ENCODE measurements at places on chromosomes 12 and 14.

DNA sequence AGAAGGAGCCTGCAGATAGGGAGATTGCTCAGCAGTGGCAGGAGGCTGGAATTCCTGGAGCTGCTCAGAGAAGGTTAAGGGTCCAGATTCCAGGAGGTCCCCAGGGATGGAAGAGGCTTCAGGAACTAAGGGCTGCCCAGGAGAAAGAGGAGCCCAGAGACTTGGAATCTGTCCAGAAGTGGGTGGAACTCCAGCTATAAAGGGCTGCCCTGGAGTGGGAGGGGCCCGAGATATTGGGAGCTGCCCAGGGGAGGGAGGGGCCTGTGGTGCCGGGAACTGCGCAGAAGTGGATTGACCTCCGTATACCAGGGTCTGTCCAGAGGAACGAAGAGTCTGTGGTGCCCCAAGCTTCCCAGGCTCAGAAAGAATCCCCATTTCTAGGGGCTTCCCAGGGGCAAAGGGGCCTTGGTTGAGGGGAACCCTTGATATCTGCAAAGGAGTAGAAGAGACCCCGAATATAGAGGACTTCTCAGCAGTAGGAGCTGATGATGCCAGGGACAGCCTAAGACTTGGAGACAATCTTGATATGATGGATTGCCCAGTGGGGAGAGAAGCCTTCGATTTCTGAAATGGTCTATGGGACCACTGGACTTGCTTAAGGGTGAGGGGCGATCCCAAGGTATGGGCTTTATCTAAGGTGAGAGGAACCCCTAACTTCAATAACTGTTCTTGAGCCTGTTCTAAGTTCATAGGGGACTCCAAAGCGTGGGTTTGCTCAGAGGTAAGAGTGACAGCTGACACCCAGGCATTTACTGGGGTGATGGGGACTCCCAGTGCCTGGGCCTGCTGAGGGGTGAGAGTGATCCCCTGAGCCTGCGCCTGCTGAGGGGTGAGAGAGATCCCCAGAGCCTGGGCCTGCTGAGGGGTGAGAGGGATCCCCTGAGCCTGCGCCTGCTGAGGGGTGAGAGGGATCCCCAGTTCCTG lies 45.0 kb downstream of the FAM186A start:
- peak; percentile 20 for DNase-seq

DNA sequence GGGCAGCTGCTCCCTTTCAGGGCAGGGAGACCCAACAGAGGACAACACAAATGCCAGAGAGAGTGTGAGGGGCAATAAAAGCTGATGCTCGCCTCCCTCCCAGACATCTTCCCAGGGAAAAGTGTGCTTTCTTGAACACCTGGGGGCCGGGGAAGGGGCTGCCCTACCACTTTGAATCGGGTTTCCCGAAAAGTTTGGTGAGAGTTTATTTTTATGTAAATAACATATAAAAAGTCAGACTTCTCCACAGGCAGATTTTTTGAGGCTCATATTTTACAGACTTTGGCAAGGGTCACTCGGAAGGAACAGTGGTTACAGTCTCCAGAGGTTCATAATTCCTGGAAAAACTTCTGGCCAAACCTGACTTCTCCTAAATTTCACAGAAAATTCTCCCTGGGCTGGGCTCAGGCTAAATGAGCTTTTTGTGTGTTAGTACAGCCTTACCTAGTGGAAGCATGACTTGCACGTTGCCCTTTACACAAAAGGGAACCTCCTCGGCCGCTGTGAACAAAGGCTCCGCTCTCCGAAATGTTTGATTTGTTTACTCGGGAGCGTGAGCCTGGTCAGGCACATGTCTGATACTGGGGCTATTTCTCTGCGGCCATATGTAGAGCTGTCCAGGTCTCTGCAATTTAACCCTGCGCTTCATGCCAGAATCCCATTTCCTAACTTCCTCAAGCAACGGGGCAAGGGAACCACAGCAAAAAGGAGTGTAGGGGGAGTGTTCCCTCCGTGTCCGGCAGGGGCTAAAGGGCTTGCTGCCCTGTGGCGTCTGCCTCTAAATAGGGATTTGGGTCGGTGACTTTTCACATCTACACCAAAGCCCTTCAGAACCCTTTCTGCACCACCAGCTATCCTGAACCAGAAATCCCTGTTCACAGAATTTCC lies 3.4 kb downstream of the RTL1 start:
- peak; percentile 36 for DNase-seq

DNA sequence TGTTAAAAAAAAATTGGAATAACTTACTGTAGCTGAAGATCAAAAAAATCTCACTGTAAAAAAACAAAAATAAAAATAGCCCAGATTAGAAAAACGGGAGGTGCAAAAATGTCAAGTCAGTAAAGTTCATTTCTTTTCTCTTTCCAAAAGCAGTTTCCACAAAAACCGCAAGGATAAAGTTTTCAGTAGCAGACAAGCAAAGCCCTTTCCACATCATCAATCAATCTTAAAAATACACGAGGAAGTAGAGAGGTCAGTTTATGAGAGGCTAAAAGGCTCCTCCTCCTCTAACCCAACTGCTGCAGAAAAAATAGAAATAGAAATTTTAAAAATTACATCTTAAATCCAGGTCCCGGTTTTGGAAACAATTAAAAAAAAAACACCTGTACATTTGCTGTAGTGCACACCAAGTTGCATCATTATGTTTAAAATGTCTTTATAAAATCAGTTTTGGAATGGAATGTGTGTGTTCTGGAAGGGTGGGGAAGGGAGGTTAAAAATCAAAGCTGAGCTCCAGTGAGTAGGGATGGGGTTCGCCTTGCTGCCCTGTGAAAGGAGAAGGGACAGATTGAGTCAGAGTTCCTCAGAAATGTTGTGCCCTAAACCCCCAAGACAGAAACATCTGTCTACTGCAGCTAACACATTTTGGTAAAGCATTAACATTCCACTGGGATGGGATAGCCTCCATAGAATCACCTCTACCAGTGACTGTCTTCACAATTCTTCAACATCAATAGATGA lies 5.8 kb downstream of the HNRNPC start:
- no peak for DNase-seq

DNA sequence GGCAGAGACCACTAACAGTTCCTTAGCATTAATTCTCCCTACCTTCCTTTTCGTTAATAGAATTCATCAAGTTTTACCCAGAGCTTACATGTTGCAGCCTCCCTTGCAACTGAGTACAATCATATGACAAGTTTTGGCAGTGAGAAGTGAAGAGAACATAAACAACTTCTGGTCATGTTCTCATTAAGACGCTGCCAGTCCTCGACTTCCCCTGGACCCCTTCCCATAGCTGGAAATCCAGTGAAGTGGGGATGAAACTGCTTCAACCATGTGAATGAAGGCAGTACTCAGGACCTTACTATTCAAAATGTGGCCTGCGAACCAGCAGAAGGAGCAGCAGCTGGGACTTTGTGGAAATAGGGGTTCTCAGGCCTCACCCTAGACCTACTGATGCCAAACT lies 133.9 kb downstream of the SPTSSA start:
- no peak for DNase-seq

DNA sequence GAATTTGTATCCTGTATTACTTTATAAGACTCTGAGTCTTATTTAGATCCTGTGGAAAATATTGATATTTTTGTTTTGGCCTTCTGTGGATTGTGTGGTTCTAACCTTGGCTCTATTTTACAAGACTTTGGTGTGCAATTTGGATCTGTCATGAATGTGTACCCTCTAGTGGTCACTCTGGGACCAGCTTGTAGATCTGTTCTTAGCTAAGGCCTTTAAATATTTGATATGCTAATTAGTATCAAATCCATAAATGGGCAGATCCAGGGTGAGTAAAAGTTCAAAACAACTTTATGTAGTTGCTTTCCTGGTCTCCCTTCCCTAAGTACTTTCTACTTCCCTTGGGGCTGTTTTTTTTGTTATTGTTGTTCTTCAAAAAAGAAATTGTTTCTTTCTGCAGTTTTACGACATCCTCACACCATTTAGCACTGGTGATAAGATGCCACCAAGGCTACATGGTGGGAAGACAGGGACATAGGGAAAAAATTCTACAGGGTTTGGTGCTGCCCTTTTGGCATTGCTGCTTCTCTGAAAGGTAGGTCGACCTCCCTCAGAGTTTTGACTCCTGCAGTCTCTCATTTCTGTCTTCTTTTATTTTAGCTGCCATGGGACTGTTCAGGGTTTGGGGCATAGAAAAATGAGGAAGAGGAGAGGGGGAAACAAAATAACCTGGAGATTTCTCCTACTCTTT lies 238.5 kb downstream of the GPHN start:
- DNase-seq = peak; percentile 53

DNA sequence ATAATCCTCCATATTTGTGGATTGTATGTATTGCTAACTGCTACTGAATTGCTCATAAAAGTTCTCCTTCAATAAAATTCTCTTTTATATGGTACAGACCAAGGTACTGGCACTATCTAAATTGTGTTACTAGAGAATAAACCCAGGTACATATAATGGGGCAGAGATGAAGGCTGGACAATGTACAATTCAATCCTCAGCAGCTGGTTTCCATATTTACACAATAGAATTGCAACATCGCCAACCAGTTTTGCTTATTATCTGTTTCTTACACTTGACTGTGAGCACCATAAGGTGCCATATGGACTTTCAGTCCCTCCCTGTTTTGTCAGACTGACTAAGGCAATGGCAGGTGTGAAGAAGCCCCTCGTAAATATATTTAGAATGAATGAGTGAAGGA lies 18.1 kb downstream of the KITLG start:
- no peak for DNase-seq
